HuH-7 (cell line): ENCODE measurements at places on chromosomes 7 and 10.

DNA sequence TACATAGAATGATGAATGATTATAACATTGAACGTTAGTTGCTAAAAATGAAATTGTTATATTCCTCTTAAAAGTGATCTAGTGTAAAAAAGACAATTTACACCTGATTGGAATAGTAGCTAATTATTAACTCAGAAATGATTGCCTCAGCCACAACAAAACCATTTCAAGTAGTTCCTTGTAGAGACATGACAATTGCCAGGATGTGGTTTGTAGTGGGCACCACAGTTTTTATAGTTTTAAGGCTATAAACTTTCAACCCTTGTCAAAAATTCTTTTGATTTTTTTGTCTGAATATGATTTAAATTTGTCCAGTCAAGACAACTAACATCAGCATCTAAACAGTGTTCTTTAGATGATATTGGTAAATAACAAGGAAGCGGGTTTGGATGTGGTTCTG is 145.2 kb downstream of the SUGCT start:
- no peak for DNase-seq

DNA sequence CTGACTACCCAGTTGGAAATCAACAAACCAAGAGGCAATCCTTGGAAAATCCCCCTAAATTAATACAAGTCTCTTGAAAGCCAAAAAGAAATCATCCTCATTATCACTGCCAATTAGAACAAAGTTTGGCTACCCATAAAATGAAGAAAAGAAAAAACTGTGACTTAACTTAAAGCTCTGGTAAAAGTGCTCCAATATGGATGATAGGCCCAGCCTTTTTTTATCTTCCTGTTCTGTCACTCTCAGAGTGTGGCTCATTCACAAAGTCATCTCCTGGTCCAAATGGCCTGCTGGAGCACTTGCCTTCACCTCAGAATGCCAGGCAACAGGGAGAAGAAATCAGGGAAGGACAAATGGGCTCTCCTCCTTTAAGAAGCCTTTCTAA is 155.1 kb upstream of the GHITM start:
- DNase-seq = no peak

- peak; percentile 35 for DNase-seq
Observed at GRCh38 chr7:127504715-127505114, 80.7 kb downstream of the GCC1 start.

- DNase-seq = no peak
Observed at GRCh38 chr7:1931256-1931950, 261.3 kb downstream of the ELFN1 start.

- no peak for DNase-seq
Observed at GRCh38 chr10:17779784-17780183, 27.8 kb downstream of the TMEM236 start.

- no peak for DNase-seq
Observed at GRCh38 chr7:15524077-15524476, 37.7 kb downstream of the AGMO start.
